ENCODE measurements at places on chromosomes 4 and X.

DNA sequence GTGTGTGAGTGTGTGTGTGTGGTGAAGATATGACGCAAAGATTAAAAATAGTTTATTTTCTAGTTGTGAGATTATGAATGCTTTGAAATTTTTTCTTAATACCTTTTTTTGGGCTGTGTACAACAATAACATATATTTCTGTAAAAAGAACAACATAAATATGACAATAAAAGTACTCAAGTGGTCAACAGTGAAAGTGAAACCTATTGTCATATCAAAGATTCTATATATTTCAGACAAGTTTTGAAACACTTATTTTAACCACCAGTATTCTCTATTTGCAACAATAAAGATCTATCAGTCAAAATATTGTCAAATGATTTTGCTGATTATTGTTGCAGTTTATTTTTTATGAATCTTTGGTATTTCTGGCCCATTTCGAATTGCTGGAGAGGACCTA lies 98.0 kb downstream of the SPOCK3 start:
- no peak for DNase-seq

DNA sequence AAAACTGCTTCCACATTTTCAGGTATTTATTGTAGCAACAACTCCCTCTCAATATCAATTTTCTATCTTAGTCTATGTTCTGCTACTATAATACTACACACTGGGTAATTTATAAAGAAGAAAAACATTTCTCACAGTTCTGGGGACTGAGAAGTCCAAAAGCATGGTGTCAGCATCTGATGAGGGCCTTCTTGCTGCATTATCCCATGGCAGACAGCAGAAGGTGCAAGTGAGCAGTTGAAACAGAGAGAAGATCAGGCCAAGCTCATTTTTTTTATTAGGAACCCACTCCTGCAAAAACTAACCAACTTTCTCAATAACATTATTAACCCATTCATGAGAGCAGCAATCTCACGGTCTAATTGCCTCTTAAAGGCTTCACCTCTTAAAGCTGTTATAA lies 376.0 kb downstream of the RAB28 start:
- no peak for DNase-seq

DNA sequence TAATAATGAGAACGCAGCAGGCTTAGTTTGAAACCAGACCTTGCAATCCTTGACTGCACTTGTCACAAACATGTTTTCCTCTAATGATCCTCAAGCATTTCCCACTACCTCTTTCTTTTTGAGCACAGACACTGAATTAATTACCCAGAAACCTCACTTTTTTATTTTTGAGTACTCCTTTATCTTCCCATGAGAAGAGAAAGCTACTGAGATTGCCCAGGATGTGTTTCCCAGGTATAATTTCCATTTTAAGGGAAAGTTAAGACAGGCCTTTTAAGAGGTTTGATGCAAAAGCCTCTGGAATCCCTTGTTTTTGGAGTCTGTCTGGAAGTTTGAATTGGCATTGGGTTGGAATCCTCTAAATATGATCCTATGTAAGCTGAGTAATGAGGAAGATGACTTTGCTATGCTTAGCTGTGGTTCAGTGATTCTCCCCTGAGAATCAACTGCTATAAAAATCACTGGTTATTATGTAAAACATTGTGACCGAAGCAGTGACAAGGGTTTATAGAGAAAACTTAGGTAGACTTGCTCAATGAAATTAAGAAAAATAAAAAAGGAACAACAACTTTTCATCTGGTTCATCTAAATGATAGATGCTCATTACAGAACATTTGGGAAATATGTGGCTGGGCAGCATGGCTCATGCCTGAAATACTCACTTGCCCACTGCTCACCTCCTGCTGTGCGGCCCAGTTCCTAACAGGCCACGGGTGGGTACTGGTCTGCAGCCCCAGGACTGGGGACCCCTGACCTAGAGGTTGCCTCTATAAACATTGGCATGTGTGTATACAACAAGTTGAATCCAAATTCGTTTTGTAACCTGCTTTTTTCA lies 10.8 kb upstream of the RHOH start:
- DNase-seq: no peak

DNA sequence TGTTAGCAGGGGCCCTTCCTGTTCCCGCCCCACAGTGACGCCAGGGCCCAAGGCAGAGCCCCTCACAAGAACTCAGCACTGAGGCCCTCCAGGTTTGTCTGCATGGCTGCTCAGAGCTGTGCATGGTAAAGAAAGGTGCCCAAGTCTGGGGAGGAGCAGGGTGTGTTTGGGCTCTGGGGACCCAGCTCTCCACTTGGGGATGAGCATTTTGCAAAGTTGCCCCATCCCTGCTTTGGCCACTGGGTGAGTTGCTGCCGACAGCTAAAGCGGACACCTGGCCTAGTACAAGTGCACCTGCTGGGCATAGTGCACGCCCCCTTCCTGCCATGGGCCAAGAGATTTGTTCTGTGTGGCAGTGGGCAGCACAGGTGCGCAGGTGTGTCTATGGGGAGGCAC lies 2.0 kb upstream of the MXD4 start:
- no peak for DNase-seq

DNA sequence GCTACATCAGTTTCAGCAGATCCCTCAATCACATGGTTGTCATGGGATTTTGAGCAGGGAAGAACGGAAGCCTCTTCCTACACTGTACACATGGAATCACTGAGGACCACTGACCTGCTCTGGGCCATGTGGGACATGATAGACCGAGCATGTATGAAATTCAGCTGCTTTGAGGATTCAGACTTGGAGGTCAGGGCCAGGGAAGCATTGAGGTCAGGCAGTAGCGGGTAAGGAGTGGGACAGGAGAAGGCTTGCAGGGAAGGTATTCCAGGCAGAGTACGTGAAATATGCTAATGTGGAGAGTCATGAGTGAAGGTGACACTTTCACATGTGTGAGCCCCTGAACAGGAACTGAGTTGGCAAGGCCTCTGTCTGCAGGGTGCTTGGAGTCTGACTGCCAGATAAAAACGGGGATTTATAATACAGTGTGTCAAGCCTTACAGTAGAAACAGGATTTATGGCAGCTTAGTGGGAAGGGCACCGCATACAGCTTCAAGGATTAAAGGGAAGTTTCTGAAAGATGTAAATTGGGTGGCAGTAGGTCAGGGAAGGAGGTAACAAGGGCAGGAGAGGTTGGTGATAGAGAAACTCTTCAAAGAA lies 111.7 kb downstream of the STK32B start:
- DNase-seq: no peak

GRCh38 chr4:23388255-23388654 lies 501.6 kb downstream of the PPARGC1A start:
- no peak for DNase-seq
